ENCODE measurements at places on chromosomes 13 and 19.

GRCh38 chr13:87311165-87311564 is 360.0 kb upstream of the SLITRK5 start:
- no peak for DNase-seq

DNA sequence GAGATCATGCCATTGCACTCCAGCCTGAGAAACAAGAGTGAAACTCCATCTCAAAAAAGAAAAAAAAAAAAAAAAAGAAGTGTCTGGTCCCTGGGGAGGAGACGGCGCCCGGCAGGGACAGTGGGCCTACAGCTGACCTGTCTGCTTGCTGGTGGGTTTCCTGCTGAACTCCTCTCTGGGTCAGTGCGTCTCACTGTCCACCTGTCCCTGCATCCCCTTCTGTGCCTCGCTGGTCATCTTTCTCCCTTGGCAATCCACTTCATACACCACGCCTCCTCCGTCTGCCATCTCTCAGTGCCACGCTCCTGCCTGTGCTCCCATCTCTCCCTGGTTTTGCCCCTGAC is 63.4 kb downstream of the ACSBG2 start:
- no peak for DNase-seq

GRCh38 chr13:43369319-43369718 is 345.9 kb downstream of the DNAJC15 start:
- no peak for DNase-seq

- DNase-seq: no peak
These were observed at the start of gene F7 for GRCh38 chr13:113105032-113105920. TSS of gene F7 (plus strand) at chr13:113105791. CDS start at chr13:113105842, 51 bp downstream.

DNA sequence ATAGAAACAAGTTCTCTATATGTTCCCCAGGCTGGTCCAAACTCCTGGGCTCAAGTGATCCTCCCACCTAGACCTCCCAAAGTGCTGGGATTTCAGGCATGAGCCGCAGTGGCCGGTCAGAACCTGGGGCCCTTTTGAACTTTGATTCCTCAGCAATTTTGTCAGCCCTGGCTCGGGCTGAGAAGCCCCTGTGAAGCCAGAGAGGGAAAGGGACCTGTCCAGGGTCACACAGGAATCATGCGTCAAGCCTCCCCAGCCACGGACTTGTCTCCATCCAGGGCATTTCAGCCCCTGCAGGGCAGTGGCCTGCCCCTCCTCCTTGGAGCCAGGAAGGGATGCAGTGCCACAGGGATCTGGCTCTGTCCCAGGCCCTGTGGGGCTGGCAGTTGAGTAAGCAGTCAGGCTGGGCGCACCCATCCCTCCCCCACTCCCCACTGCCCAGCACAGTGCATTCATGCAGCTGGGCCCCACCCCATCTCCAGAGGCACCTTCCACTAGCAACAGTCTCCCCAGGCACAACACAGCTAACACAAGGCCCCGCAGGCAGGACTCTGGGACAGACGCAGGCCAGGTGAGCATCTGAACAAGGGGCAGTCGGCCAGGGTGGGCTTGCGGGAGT is at the start of gene CAPS:
Gene CAPS (plus strand): TSS at position 516 of the 619 bp plus-strand sequence. CDS start 153 bp downstream, outside the sequence.
- no peak for DNase-seq
